ENCODE measurements at places on chromosomes 6 and 20. TPM values are rescaled to one million over a fixed set of nuclear protein-coding genes. Genes with fewer than 3 reads are reported as not detected.

- H3K4me1 ChIP-seq, result no peaks in the 10 kb centered on the region
- no peaks in the 10 kb centered on the region for H3K27me3 ChIP-seq
- no peaks in the 10 kb centered on the region for H3K36me3 ChIP-seq
- no peak for DNase-seq
Measured at GRCh38 chr20:9492067-9492466, 22.3 kb upstream of the LAMP5 start.

DNA sequence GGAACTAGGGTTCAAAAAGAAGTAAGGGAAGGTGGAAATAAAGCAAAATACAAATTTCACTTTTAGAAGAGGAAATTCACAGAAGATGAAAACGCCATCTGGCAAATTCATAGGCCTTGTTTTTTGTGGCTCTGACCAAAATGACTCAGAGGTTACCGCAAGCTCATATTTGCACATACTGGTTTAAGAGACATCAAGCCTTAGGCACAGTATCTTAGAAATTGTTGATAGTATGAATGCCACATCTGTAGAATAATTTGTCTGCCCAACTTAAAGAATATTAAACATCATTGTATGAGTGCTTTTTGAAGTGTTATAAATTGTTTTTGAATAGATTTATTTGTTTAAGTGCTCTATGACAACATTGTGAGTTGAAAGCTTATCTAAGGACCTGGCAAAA lies 10.6 kb downstream of the TAAR1 start:
- no peak overlapping the region for H3K4me3 ChIP-seq
- no peak for DNase-seq
- H3K27me3 ChIP-seq, result no peaks in the 10 kb centered on the region
- no peaks in the 10 kb centered on the region for H3K36me3 ChIP-seq
- H3K4me1 ChIP-seq, result no peaks in the 10 kb centered on the region

- no peak overlapping the region for H3K4me3 ChIP-seq
- DNase-seq, result peak; percentile 38
- H3K4me1 ChIP-seq, result no peaks in the 10 kb centered on the region
- H3K27me3 ChIP-seq, result no peaks in the 10 kb centered on the region
Measured at GRCh38 chr20:50578061-50578777, 68.0 kb downstream of the PTPN1 start.

DNA sequence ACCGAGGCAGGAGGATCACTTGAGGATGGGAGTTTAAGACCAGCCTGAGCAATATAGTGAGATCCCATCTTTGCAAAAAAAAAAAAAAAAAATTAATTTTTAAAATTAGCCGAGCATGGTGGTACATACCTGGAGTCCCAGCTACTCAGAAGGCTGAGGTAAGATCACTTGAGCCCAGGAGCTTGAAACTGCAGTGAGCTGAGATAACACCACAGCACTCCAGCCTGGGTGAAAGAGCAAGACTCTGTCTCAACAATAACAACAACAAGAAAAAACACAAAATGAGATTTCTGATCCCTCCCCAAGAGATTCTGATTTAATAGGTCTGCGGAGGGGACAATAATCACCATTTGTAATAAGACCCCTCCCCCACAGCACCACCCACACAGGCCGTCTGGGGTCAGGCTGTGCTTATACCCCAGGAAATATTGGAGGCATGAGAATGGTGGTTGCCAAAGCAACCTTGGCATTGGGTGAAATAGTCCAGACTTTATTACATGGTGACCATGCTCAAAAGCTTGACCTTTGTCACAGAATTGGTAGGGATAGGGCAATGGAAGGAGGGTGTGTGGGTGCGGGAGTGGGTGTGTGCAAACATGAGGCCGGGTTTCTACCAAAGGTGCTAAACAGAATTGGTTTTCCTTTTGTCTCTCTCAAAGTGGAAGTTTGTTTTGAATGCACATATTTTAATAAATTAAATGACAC lies 24.4 kb upstream of the ADTRP start:
- peak; percentile 70 for DNase-seq
- H3K4me3 ChIP-seq, result no peak overlapping the region
- H3K4me1 ChIP-seq, result peaks cover 4% of the 10 kb centered on the region
- H3K27ac ChIP-seq, result peak overlapping the region; percentile 27

GRCh38 chr20:3714092-3714491 lies 1.7 kb upstream of the SIGLEC1 start:
- no peak for DNase-seq
- no peak overlapping the region for H3K4me3 ChIP-seq
- H3K27ac ChIP-seq, result no peak overlapping the region
- H3K27me3 ChIP-seq, result no peaks in the 10 kb centered on the region
- no peaks in the 10 kb centered on the region for H3K4me1 ChIP-seq
- H3K36me3 ChIP-seq, result no peaks in the 10 kb centered on the region

- no peaks in the 10 kb centered on the region for H3K4me1 ChIP-seq
- H3K27me3 ChIP-seq, result no peaks in the 10 kb centered on the region
- H3K4me3 ChIP-seq, result no peak overlapping the region
- peak overlapping the region; percentile 66 for H3K27ac ChIP-seq
- DNase-seq, result no peak
Measured at GRCh38 chr20:47453167-47453782, 48.4 kb upstream of the NCOA3 start.

COL10A1 gene
- not detected for polyA plus RNA-seq

DNA sequence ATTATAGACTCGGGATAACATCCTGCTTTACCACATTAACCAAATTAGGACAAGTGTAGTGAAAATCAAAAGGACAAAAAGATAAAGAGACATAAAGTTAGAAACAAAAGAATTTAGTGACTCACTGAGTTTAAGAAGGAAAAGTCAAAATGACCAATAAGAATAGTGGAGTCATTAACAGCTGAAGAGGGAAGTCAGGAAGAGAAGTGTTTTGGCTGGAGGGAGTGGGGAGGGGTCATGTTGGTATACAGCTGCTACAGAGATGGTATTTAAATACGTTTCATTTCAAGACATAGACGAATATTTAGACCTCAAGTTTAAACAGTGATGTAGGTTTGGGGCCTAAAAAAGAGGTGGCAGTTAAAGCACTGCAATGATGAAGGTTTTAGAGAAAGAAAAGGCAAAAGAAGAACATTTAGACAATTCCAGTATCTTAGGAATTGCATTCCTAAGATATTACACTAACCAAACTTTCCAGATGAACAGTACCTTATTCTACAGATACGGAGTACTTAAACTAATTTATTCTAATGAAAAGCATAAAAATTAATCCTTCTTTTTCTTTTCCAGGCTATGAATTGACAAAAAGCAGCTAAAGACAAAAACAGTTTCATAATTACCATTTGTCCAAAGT lies 10.6 kb downstream of the FKBP5 start:
- H3K27ac ChIP-seq, result no peak overlapping the region
- DNase-seq, result no peak
- H3K36me3 ChIP-seq, result no peaks in the 10 kb centered on the region
- H3K4me1 ChIP-seq, result no peaks in the 10 kb centered on the region
- no peak overlapping the region for H3K4me3 ChIP-seq

GRCh38 chr20:1185790-1186334 lies 1.1 kb upstream of the TMEM74B start:
- H3K36me3 ChIP-seq, result no peaks in the 10 kb centered on the region
- peaks cover 3% of the 10 kb centered on the region for H3K4me1 ChIP-seq
- H3K27ac ChIP-seq, result no peak overlapping the region
- H3K27me3 ChIP-seq, result no peaks in the 10 kb centered on the region

GRCh38 chr20:48393311-48393685 lies 434.5 kb downstream of the PREX1 start:
- H3K27me3 ChIP-seq, result no peaks in the 10 kb centered on the region
- no peak for DNase-seq

DNA sequence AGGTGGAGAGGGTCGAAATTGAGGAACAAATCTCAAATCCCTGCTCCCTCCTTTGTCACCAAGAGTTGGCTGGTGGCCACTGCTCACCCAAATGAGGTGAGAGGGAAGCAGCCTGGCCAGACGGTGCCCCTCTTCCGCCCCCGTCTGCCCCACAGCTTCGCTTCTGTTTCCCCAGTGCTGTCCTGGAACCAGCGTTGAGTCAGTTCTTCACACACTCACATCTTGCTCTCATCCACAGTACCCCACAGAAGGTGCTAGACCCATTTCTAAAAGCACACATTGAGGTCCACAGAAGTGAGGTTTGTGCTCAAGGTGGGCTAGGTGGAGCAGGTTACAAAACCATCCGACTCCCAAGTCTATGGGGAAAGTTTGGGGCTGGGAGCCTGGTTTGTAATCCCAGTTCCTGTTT lies 3.8 kb downstream of the CEBPB start:
- no peaks in the 10 kb centered on the region for H3K36me3 ChIP-seq
- peak overlapping the region; percentile 86 for H3K27ac ChIP-seq
- H3K4me3 ChIP-seq, result peak overlapping the region; percentile 92

JAG1 gene
- 63.7 TPM for polyA plus RNA-seq

DNA sequence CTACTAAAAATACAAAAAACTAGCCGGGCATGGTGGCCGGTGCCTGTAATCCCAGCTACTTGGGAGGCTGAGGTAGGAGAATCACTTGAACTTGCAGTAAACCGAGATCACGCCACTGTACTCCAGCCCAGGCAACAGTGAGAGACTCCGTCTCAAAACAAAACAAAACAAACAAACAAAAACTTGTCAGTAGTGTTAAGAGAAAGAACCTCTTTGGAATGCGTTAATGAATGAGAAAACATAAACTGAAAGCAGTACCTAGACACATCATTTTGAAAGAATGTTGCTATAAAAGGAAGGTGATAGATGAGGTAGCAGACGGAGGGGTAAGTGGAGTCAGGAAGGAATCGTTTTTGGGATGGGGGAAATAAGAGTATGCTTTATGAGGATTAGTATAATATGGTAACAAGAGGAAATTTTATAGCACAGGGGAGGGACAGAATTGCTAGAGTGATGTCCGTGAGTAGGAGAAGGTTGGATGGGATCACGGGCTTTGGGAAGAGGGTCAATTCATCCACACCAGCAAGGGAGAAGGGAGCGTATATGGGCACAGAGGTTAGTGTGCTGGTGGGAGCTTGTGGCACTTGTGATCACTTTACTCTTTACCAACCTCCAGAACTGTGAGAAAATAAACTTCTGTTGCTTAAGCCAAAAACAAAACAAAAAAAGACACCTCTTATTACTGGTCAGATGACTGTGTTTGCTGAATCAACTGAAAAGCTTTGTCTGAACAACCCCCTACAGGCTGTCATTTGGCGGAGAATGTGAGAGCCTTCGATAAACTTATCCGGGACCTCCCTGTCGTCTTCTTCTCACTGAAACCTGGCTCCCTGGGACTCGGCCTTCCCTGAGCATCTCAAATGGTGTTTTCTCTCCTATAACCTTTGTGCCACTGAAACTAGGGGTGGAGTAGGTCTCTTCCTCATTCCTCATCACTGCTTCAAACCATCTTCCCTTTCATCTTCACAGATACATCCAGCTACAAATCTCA lies 48.9 kb upstream of the TFAP2A start:
- peaks cover 15% of the 10 kb centered on the region for H3K27me3 ChIP-seq
- no peaks in the 10 kb centered on the region for H3K36me3 ChIP-seq
- no peaks in the 10 kb centered on the region for H3K4me1 ChIP-seq
- no peak for DNase-seq
- no peak overlapping the region for H3K4me3 ChIP-seq
- H3K27ac ChIP-seq, result no peak overlapping the region

DNA sequence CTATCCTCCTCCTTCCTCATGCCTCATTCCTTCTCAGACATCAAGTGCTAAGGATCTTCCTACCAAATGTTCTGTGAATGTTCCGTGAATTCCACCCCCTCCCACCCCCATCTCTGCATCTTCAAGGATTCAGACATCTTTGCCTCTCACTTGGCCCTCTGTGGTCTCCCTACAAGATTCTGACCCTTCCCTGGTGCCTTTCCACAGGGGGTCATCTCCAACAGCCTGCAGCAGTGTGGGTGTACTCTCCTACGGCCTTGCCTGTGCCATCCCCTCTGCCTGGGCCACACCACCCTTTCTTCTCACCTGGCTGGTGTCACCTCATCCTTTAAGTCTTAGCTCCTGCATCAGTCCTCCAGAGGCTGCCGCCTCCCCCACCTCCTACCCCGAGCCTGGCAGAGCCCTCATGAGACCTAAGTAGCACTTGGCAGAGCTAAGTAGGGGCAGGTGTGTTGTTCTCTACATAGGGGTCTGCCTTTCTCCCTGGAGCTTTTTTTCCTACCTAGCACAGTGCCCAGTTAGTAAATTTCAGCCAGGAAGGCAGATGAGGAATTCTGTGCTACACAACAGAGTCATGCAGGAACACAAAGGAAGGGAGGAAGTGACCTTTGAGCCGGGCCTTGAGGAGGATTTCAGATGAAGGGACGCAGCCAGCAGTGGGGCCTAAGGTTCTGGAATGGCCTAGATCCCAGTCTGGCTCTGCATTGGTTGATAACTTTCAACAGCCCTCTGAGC lies 43.1 kb downstream of the TM9SF4 start:
- H3K36me3 ChIP-seq, result peaks cover under 1% of the 10 kb centered on the region
- no peaks in the 10 kb centered on the region for H3K27me3 ChIP-seq
- H3K4me3 ChIP-seq, result no peak overlapping the region

GRCh38 chr20:24913076-24913628 lies 35.9 kb upstream of the CST7 start:
- H3K27me3 ChIP-seq, result peaks cover 2% of the 10 kb centered on the region
- no peaks in the 10 kb centered on the region for H3K36me3 ChIP-seq
- no peak overlapping the region for H3K4me3 ChIP-seq
- DNase-seq, result no peak

GRCh38 chr6:68740828-68741500 lies 105.9 kb downstream of the ADGRB3 start:
- DNase-seq, result no peak
- no peak overlapping the region for H3K4me3 ChIP-seq
- no peaks in the 10 kb centered on the region for H3K4me1 ChIP-seq
- no peak overlapping the region for H3K27ac ChIP-seq
- no peaks in the 10 kb centered on the region for H3K36me3 ChIP-seq

DNA sequence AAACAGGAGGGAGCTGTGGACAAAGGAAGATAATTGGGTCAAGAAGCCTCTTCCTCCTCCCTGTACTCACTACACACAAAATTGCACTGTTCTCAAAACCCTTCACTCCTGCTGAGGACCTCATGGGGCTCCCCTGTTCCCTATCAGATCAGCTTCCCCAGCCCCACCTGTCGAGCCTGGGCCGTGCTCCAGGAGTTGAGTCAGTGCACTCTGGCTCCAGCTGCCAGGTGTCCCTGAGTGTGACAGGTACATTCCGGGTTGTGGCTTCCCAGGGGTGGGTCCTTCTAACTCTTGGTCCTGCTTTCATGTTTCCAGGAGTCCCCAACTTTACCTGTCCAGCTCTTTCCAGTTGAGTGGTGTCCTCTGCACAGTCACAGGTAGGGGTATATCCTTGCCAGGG lies 8.4 kb downstream of the RAB5IF start:
- no peaks in the 10 kb centered on the region for H3K4me1 ChIP-seq
- DNase-seq, result peak; percentile 32
- H3K27me3 ChIP-seq, result no peaks in the 10 kb centered on the region

GRCh38 chr20:54040531-54040930 lies 29.9 kb downstream of the BCAS1 start:
- no peak for DNase-seq
- no peaks in the 10 kb centered on the region for H3K36me3 ChIP-seq
- no peak overlapping the region for H3K4me3 ChIP-seq
- H3K4me1 ChIP-seq, result no peaks in the 10 kb centered on the region

DNA sequence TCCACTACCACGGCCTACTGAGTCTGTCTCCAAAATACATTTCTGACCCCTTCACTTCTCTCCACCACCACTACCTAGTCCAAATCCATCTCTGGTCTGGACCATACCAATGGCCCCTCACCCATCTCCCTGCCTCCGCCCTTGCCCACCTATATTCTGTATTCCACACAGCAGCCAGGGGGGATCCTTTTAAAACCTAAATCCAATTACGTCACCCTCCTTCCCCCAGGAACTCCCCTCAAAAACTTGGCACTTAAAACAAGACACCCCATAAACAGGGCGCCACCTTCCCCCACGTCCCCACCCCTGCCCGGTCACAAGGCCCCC lies 680 bp downstream of the PDRG1 start:
- H3K27me3 ChIP-seq, result no peaks in the 10 kb centered on the region
- no peak overlapping the region for H3K27ac ChIP-seq
- peaks cover 15% of the 10 kb centered on the region for H3K36me3 ChIP-seq
